Lower lobe of right lung (tissue), 2 donors: ENCODE measurements at places on chromosomes 1 and 21. TPM values are rescaled to one million over a fixed set of nuclear protein-coding genes. Genes with fewer than 3 reads are reported as not detected.

JAM2 gene
- total RNA-seq, result 36.2 TPM

GRCh38 chr1:3336641-3337630 is 117.5 kb upstream of the ARHGEF16 start:
- no peak overlapping the region for H3K4me3 ChIP-seq
- no peak overlapping the region for H3K27ac ChIP-seq
- no peak for DNase-seq
- H3K36me3 ChIP-seq, result no peaks in the 10 kb centered on the region

DNA sequence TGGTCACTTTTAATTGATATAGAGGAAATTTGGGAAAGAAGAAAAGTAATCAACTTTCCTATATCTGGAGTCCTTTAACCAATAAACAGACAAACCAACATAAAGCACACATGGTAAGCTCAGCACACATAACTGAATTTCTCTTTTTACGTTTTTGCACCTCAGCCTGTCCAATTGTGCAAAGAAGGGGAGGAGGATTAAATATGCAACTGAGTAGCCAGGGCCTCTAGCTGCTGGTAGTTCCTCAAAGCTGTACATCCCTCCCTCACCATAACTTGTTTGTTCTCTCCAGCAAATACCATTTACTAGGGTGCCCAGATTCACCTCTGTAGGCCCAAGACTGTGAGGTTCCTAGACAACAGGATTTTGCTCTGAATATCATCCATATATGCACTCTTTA is 25.4 kb downstream of the ST6GALNAC5 start:
- DNase-seq, result no peak
- H3K27me3 ChIP-seq, result no peaks in the 10 kb centered on the region
- H3K27ac ChIP-seq, result no peak overlapping the region
- no peak overlapping the region for H3K4me3 ChIP-seq

DNA sequence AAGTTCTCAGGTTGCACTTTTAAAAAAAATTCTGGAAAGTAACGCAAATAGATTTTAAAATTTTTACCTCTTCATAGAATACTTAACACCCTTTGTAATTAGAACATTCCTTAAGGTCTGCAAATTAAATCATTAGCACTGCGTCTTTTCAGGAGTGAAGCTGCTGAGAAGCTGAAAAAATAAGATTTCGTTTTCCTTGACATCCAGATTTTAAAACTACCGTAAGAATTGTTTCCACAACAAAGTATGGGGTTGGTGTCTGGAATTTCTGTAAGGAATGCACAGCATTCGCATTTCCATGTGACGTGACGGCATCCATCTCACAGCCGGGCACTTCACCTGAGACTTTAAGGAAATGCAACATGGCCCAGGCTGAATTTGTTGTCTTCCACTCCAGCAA is 76.3 kb upstream of the COX20 start:
- H3K27me3 ChIP-seq, result no peaks in the 10 kb centered on the region
- H3K4me1 ChIP-seq, result no peaks in the 10 kb centered on the region
- DNase-seq, result no peak
- H3K36me3 ChIP-seq, result no peaks in the 10 kb centered on the region
- H3K27ac ChIP-seq, result no peak overlapping the region

- DNase-seq, result no peak
- no peak overlapping the region for H3K27ac ChIP-seq
- H3K4me1 ChIP-seq, result peaks cover 71% of the 10 kb centered on the region
- no peak overlapping the region for H3K4me3 ChIP-seq
- peaks cover 36% of the 10 kb centered on the region for H3K36me3 ChIP-seq
Measured at GRCh38 chr1:228093050-228093906, 9.8 kb downstream of the C1orf35 start.
